Karpas-422 (cell line): ENCODE measurements at places on chromosomes 4 and X.
A peak's percentile ranks its signal among the peaks of the same experiment; 100 is the strongest.

DNA sequence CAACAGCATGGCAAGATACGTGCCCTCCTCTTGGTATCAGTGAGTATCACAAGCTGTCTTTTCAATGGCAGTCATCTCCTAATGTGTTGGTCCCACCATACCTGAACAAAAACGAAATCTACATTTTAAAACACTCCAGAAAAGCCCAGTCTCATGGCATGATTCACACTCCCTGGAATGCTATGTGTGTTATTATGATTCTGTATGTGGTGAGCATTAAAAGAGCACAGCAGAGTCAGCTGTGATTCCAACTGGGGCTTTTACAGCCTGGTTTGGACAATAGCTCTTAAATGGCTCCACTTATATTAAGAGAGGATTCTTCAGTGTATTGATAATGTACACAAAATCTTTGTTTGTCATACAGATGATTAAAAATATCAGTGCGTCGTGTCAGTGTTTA, 274.1 kb upstream of the GK2 start:
- no peaks in the 10 kb centered on the region for H3K27me3 ChIP-seq
- H3K36me3 ChIP-seq = no peaks in the 10 kb centered on the region
- no peak overlapping the region for H3K4me3 ChIP-seq
- H3K27ac ChIP-seq = no peak overlapping the region
- H3K4me1 ChIP-seq = no peaks in the 10 kb centered on the region
- no peak for DNase-seq

DNA sequence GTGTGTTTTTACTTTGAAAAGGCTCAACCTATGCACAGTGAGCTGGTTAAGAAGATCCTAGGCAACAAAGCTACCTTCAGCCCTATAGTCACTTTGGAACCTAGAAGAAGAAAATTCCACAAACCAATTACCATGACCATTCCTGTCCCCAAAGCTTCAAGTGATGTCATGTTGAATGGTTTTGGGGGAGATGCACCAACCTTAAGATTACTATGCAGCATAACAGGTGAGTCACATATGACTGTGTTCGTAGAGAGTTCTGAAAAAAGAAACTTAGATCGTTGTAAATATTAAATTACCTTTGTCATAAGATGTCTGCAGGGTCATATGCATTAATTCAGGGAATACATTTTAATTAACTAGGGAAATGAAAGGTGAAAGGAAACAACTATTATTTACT, 287.1 kb downstream of the ANK2 start:
- no peaks in the 10 kb centered on the region for H3K36me3 ChIP-seq
- H3K4me1 ChIP-seq = no peaks in the 10 kb centered on the region
- no peak overlapping the region for H3K4me3 ChIP-seq
- DNase-seq = no peak

DNA sequence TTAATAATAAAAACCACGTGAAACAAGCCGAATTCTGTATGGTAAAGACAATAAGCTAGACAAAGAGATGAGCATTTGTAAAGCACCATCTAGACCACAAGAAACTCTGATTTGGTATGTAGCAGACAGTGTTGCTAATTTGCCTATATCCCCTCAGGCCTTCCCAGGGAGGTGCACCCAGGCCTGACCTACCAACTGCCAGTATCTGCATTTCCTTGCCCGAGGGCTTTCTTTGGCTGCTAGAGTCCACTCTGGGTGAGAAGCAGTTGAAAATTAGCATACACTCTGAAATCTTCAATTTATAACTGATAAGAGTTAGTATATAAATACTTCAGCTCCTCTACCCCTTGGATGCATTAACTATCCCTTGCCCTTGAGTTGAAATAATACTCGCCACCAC, 37.4 kb upstream of the IL1RAPL1 start:
- H3K4me1 ChIP-seq = no peaks in the 10 kb centered on the region
- DNase-seq = no peak
- no peaks in the 10 kb centered on the region for H3K27me3 ChIP-seq
- no peaks in the 10 kb centered on the region for H3K36me3 ChIP-seq
- no peak overlapping the region for H3K4me3 ChIP-seq

DNA sequence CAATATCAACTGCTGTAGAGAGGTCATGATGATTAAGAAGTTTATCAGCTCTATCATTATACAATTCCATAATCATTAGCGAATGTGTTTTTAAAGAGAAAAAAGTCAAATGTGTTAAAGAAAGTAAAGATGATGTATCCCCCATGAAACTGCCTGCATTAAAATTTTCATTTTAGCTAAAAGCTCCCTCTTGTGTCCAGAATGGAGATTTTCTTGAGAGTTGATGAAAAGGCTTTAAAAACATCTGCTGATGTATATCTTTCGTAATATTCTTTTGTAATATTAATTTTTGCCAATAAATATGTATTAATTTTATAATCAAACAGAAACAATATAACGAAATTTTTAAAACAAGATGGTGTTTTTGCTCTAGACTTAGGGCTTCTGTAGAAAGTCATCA, 52.1 kb upstream of the LHFPL1 start:
- H3K4me1 ChIP-seq = no peaks in the 10 kb centered on the region
- H3K36me3 ChIP-seq = no peaks in the 10 kb centered on the region
- H3K4me3 ChIP-seq = no peak overlapping the region
- H3K27me3 ChIP-seq = no peaks in the 10 kb centered on the region

DNA sequence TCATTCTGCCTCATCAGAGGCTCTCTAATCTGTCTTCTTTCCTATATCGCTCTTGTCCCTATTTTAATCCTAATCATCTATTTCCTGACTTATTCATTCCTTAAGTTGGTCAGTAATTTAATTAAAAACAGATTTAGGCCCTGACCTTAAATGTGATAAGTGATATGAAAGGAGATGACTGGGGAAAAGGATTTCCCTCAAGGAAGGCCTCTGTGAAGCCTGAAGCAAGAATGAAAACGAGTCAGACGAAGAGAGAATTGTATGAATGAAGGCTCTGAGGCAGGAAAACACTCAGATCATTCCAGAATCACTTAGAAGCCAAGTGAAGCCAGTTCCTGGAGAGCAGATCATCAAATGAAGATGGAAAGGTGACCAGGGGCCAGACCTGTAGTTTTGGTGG, 22.1 kb downstream of the PKD2 start:
- no peak overlapping the region for H3K4me3 ChIP-seq
- no peaks in the 10 kb centered on the region for H3K4me1 ChIP-seq
- no peaks in the 10 kb centered on the region for H3K27me3 ChIP-seq
- H3K36me3 ChIP-seq = no peaks in the 10 kb centered on the region; the same call in 1 of the 2 replicates
- no peak overlapping the region for H3K27ac ChIP-seq

DNA sequence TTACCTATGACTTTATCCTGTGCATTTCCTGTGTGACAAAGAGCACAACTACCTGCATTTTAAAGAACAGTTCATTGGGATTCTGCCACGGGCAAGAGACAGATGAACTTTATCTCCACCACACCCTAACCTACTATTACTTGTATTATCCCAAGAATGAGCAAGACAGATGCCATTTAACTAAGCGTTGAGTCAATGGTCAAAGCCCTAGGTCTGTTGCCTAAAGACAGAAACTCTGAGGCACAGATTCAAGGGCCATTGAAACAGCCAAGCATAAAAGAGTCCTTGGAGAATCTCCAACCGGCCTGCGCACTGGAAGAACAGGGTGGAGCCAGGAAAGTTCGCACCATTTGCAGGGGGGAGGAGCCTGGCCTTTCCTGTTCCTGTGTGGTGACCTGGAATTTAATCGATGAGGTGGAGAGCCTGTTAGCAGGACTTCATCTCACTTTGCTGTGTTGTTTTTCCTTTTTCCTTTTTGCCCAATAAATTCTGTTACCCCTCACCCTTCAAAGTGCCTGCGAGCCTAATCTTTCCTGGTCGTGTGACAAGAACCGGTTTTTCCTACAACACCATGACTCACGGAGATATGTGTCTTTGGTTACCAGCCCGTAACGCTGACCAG, 146.4 kb upstream of the DIAPH2 start:
- DNase-seq = no peak
- no peaks in the 10 kb centered on the region for H3K36me3 ChIP-seq
- no peaks in the 10 kb centered on the region for H3K4me1 ChIP-seq
- no peak overlapping the region for H3K27ac ChIP-seq

DNA sequence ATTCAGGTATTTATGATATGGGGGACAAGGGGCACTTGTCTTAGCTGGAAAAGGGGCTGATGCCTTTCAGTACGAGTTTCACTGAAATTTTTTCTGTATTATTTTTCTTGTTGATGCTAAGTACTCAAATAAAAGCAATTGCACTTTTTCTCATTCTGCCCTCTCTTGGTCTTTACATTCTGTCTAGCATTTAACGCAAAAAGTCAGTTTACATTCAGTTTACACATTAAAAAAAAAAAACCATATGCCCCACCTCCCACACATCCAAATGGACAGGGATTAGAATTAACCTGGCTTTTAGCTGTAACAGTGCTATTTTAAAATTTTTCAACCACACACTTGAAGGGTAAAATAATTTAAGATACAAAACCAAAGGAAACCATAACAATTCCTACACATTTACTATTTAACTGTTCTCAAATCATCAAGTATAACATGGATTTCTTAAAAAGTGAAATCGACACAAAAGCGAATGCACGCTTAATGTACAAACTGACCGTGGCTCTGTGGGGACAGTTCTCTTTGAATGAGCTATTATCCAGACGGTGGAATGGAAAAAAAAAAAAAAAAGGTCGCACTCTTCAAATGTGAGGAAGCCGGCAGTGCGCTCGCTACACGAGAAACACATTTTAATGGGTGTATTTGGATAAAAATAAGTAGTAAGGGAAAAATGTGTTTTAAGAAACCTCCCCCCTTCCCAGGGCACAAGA, 1.4 kb downstream of the AMMECR1 start:
- H3K4me3 ChIP-seq = peak overlapping the region; percentile 68
- H3K27ac ChIP-seq = no peak overlapping the region
- no peaks in the 10 kb centered on the region for H3K36me3 ChIP-seq
- H3K27me3 ChIP-seq = no peaks in the 10 kb centered on the region
- peaks cover 23% of the 10 kb centered on the region for H3K4me1 ChIP-seq

GRCh38 chr4:39730072-39730471, 32.1 kb downstream of the UBE2K start:
- peaks cover 4% of the 10 kb centered on the region; the same call in 1 of the 2 replicates for H3K36me3 ChIP-seq
- H3K27ac ChIP-seq = no peak overlapping the region
- no peak for DNase-seq
- H3K4me3 ChIP-seq = no peak overlapping the region

DNA sequence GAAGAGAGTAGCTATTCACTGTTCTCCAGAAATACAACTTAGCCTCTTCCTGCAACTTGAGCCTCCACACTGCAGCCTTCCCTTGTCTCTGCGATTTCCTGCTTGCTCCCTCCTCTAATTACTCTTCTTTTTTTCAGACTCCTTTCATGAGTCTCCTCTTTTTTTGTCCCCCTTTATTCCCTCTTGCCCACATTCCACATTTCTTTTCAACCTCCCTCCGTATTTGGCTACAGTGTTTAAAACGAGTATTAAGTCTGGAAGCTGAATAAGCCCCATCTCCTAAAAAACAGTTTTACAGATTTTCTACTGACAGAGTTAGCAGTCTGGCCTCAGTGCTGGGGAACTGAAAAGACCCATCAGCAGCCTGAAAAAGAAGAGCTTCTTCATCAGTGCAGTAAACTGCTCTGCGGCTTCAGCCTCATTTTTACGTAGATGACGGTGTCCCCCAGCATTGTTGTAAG, 141.5 kb downstream of the TENM3 start:
- H3K36me3 ChIP-seq = no peaks in the 10 kb centered on the region
- H3K27ac ChIP-seq = no peak overlapping the region
- DNase-seq = no peak

DNA sequence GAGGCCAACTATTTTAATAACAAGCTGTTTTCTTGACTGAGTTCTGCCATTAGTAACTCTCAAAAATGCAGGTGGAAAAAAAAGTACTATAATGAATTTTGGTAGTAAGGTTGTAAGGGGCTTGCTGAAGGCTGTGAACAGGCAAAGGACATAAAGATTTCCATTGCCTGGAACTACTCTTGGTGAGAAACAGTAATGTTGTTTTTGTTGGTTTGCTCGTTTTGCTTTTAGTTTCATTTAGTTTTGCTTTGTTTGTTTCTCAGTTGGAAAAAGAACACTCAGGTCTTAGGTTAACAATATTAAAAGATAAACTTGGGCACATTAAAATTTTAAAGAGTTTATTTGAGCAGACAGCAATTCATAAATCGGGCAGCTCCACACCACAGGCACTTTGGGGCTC, 824.5 kb upstream of the HTR2C start:
- H3K36me3 ChIP-seq = no peaks in the 10 kb centered on the region
- H3K4me3 ChIP-seq = no peak overlapping the region
- no peak overlapping the region for H3K27ac ChIP-seq
- DNase-seq = no peak

DNA sequence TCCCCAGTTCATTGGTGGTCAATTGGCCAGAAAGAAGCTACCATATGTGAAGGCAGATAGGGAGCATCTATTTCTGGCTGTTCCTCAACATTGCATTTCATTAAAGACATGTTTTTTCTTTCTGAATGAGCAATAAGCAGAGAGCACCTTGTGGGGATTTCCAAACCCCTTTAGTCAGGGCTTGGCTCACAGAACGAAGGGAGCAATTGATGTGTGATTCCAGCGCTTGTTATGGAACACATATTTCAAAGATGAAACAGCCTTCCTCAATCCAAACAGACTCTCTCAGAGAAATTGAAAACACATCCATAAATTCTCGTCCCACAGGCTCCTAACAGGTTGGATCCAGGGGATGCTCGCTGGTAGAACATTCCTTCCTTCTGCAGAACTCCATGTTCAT, 84.1 kb downstream of the CLCN4 start:
- H3K4me1 ChIP-seq = no peaks in the 10 kb centered on the region
- no peak overlapping the region for H3K27ac ChIP-seq
- no peak for DNase-seq
- H3K27me3 ChIP-seq = no peaks in the 10 kb centered on the region

DNA sequence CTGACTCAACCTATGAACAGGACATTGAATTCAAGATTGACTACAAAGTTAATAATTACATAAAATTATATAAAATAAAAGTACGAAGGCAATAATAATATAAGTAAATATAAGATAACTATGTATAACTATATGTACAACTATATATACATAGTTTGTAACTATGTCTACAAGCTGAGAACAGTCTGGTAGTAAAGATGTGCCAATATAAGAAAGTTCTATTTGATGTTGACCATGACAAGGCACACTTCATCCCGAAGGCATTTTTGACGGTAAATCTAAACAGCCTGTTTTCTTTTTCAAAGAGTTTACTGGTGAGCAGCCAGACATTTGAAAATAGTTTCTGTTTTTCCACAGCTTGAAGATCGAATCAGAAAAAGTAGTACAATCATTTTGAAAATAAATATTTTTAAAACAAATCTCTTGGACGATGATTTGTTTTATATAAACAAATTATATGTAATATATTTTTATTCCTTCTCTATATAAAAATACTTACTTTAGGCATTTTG, 112.9 kb downstream of the CEP44 start:
- H3K4me1 ChIP-seq = no peaks in the 10 kb centered on the region
- no peak for DNase-seq
- no peak overlapping the region for H3K4me3 ChIP-seq
- H3K27ac ChIP-seq = no peak overlapping the region
- H3K36me3 ChIP-seq = no peaks in the 10 kb centered on the region

DNA sequence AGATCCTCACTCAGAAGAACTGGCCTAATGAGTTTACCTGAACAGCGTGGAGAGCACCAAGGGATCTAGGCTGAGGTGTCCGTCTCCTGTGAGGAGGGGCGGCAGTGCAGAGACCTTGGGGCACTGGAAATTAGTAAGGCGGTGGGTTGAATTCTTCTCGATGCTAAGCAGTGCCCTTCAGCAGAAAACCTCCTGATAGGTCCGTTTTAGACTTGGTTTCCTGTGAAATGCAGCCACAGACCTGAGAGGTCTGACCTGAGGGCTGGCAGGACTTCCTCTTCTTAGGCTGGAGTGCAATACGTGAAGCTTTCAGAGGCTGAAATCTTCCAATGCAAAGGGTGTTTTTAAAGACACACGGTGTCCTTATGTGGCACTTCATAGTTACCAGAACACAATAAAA, at the start of gene CLNK:
Gene CLNK, minus strand, starts transcription at position 138 of the 400 bp plus-strand sequence. CDS start 16,899 bp downstream, outside the sequence.
- H3K4me3 ChIP-seq = no peak within 1 kb of the TSS
- H3K36me3 ChIP-seq = no peaks in the 10 kb centered on the region
- DNase-seq = no peak
- H3K27me3 ChIP-seq = no peaks in the 10 kb centered on the region
- H3K27ac ChIP-seq = no peak within 1 kb of the TSS
- 0 out of 2 replicates have a peak, but pooled peaks cover 3% of the 10 kb centered on the region for H3K4me1 ChIP-seq
